ENCODE measurements at places on chromosomes 13 and 19.

GRCh38 chr13:41693434-41693833 is 236.1 kb downstream of the RGCC start:
- DNase-seq = no peak

DNA sequence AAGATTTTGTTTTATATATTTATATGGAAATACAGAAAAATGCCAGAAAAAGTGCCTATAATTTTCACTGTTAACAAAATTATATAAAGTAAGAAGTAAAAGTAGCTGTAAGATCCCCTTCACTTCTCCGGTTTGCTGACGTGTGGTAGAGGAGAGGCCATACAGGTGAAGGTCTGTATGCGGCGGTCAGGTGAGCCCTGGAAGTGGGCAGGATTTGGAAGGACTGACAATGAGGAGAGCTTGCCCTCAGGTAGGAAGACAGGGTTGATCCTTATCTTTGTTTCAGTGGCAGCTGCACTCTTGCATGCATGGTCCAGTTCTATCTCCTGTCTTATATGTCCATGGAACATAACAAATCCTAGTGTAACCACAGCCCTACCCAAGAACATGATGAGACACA is 16.9 kb upstream of the TFDP1 start:
- no peak for DNase-seq

DNA sequence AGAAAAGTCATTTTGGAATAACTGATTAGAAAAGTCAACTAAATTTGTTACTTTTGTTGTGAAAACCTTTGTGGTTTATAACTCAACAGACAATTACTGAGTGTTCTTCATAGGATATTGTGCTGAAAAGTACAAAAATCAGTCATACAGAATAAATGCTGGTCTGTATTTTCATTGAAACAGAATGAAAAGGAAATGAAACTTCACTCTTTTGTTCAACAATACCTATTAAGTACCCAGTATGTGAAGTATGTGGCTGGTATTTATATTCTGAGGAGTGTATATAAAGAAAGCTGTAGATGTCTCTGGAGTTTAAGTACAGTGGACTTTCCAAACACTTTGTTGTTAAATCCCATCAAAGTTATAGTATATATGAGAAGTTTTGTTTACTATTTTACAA is 828.4 kb upstream of the ATXN8OS start:
- no peak for DNase-seq

DNA sequence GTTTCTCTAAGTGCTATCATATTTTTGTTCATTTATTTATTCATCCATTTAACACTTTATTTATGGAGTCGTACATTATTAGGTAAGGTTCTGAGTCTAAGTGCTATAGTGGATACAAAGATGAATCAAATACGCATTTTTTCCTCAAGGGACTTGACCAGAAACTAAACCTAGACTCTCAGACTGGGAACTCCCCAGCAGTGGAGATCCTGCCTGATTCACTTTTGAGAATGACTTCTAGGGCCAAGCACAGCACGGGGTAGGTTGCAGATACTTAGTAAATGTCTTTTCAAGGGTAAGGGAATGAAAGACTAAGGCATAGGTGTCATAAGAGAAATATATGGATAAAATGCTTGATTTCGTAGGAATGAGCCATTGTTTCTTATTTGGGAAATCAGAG is 7.2 kb downstream of the DNAJC15 start:
- DNase-seq = no peak

DNA sequence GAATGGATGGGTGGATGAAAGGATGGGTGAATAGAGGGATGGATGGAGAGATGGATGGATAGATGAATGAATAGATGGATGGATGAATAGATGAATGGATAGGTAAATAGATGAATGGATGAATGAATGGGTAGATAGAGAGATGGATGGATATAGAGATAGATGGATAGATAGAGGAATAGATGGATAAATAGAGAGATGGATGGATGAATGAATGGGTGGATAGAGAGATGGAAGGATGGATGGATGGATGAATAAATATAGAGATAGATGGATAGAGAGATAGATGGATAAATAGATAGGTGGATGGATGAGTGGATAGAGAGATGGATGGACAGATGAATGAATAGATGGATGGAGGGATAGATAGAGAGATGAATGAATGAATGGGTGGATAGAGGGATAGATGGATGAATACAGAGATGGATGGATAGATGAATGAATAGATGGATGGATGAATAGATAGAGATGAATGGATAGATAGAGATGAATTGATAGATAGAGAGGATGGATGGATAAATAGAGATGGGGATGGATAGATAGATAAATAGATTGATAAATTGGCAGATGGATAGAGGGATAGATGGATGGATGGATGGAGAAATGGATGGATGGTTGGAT is 106.7 kb upstream of the SOX1 start:
- DNase-seq = no peak

DNA sequence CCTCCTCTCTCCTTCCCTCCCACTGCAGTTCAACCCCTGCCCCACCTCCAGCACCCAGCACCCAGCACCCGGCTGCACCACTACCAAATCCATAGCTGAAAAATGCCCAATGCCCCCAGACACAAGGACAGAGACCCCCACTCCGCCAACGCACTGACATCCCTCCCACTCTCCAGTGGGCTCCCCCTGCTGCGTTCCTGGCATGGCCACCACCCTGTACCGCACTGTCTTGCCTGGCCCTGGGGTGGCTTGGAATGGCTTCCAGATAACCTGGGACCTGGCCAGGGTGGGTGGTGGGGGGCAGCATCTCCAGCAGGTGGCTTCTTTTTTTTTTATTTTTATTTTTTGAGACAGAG is 5.8 kb upstream of the MKNK2 start:
- DNase-seq = no peak

DNA sequence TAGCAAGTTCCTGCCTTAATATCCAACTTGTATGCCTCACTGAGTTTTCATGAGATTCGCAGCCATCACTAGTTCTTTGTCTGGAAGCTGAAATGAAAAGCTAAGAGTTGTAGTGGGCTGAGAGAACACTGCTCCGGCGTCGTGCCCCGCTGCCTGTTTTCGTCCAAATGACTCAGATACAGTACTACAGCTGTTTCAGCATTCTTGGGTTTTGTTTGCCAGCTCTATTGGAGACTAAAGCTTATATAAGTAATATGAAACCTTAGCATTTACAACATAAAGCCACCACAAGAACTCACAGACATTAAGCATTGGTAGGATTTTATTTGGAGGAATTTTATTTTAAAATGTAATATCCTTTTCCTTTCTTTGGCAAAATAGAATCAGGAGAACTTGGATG is 299.7 kb downstream of the DLEU7 start:
- no peak for DNase-seq

DNA sequence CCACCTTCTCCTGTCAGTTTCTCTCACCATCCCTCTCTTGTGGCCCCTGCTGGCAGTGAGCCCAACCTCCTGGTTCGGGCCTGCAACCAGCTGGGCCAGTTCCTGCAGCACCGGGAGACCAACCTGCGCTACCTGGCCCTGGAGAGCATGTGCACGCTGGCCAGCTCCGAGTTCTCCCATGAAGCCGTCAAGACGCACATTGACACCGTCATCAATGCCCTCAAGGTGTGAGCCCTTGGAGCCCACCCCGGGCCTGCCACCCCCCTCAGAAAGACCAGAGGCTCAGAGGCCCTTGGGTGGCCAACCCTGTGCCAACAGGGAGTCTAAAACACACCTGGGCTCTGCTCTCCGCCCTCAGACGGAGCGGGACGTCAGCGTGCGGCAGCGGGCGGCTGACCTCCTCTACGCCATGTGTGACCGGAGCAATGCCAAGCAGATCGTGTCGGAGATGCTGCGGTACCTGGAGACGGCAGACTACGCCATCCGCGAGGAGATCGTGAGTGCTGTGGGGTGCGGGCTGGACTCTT is 13.8 kb downstream of the FUZ start:
- no peak for DNase-seq

GRCh38 chr19:53991224-53992113 is at the start of gene CACNG6:
Gene CACNG6 (plus strand): TSS chr19:53991637. CDS start chr19:53992878, 1,241 bp downstream.
- DNase-seq = peak; percentile 95

DNA sequence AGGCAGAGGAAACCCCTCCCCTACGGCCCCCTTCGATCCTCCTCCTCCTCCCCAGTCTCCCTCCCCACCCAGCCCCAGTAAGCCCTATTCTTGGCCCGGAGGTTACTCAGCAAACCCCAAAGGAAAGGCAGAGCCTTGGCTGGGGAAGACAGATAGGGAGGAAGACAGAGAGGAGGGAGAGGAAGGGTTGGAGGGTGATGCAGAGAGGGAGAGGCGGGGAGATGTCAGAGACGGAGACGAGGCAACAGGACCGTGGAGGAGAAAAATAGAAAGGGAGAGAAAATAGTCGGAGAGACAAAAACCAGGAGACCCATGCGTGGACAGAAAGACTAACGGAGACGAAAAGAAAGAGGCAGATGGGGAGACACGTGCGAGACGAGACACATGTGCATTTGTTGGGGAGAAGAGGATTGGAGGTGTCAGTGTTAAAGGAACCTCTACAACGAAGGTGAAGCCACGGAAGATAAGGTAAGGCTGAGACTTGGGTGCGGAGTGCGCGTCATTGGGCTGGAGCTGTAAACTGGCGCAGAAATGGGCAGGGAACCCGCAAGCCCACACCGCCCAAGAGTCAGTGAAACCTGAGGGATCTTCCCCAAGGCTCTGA is 2.9 kb downstream of the TGFB1 start:
- no peak for DNase-seq

- DNase-seq = no peak
These were observed 18.8 kb upstream of the GTF2F2 start for GRCh38 chr13:45101327-45102018.

- no peak for DNase-seq
These were observed 5.1 kb downstream of the RGCC start for GRCh38 chr13:41462427-41462826.

DNA sequence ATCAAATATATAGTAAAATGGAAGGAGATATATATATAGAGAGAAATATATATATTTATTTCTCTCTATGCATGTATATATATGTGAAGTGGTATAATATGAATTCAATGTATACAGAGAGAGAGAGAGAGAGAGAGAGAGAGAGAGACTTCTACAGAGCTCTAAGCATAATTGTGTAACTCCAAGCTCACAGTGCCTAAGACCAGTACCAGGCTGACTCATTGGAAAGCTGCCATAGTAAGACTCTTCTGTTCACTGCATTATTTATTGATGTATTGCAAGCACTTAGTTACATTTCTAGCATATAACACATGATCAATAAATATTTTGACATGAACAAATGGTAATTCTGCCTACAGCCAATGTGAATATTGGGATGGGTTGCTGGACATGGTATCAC is 1734.7 kb downstream of the SLITRK1 start:
- no peak for DNase-seq

GRCh38 chr13:48582084-48582483 is 49.2 kb upstream of the RCBTB2 start:
- no peak for DNase-seq

GRCh38 chr19:31276831-31277230 is 72.4 kb downstream of the TSHZ3 start:
- DNase-seq = no peak

GRCh38 chr13:20425819-20426219 is 99.8 kb downstream of the CRYL1 start:
- no peak for DNase-seq

DNA sequence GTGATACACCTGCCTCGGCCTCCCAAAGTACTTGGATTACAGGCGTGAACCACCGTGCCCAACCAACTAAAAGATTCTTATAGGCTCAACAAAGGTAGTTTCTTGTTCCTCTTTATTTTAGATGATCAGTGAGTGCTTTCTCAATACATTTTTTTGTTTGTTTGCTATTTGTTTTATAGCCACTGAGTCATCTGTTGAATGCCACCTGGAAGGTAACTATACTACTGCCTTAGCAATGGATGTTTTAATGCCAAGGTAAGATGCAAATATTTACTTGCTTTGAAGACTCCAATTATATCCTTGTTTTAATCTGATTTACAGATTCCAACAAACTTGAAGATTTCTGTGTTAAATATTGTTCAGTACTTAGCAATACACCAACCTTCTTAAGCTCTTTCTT is 2807.4 kb upstream of the PCDH20 start:
- DNase-seq = no peak

- DNase-seq = no peak
These were observed 290.8 kb upstream of the PCDH9 start for GRCh38 chr13:67520886-67521285.

DNA sequence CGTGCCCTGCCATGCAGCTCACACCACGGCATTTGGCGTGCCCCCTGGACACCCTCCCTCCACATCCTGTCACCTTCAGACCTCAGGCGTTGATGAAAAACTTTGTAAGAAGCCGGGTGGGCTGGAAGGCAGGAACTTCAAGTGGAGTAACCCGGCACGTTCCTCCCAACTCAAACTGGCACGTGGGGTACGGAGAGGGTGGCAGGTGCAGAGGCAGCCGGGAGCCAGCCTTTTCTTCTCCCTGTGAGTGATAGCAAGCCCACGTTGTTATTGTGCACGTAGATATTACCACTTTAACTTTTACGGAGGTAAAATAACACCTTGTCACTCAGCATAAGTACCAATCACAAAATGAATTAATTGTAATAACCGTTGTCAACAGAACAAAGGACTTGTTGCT is 198.0 kb downstream of the ZNF536 start:
- no peak for DNase-seq

GRCh38 chr13:83311886-83312577 is 570.2 kb downstream of the SLITRK1 start:
- no peak for DNase-seq

DNA sequence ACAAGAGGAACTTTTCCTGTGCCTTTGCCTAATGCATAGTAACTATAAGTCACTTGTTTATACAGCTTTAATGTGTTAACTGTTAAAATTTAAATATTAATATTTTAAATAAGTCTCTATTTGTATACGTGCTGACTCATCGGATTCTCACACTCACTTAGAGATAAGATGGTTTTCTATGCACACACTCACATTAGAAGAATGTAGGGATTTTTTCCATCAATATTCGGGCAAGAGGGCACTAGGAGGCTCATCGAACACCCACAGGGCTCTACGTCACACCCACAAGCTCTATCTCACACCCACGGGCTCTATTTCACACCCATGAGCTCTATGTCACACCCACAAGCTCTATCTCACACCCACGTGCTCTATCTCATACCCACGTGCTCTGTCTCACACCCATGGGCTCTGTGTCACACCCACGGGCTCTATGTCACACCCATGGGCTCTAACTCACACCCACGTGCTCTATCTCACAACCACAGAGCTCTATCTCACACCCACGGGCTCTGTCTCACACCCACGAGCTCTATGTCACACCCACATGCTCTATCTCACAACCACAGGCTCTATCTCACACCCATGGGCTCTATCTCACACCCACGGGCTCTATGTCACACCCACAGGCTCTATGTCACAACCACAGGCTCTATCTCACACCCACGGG is 73.4 kb downstream of the COL4A2 start:
- no peak for DNase-seq

GRCh38 chr13:46796129-46796514 is 839 bp downstream of the ESD start:
- no peak for DNase-seq

DNA sequence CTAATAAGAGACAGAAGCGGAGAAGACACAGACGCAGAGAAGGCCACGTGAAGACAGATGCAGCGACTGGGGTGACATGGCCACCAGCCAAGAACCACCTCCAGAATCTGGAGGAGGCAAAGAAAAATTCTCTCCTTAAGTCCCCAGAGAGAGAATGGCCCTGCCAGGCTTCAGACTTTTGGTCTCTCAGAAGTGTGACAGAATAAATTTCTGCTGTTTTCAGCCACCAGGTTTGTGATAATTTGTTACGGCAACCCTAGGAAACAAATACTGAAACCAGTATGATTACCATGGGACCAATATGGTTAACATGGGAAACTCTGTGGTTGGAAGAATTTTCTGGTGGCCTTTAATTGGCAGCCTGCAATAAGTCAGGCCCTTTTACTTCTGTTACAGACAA is 63.9 kb upstream of the DOCK9 start:
- DNase-seq = no peak

- DNase-seq = no peak
These were observed 28.2 kb downstream of the CILP2 start for GRCh38 chr19:19566306-19566705.

All from H54 (cell line).